ENCODE measurements at places on chromosomes 7 and 10. TPM values are rescaled to one million over a fixed set of nuclear protein-coding genes. Genes with fewer than 3 reads are reported as not detected.

DNA sequence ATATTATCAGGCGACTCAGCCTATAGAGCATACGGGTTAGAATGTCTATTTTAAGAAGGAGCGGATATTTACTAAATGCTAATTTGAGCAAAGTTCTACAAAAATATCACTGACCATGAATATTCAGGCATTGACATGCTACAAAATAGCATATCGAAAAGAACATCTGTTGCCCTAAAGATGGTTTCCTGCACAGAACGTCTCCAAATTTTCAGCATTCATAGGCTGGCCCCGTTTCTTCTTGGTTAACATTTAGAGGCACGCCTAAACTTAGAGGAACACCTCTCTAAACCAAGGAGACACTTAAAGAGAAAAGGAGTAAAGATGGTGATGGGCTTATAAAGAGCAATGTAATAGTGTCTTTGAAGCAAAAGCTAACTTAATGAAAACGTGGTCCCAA, 1.3 kb upstream of the MINPP1 start:
- no peak for DNase-seq

Gene PBLD
- 12.5 TPM for total RNA-seq

DNA sequence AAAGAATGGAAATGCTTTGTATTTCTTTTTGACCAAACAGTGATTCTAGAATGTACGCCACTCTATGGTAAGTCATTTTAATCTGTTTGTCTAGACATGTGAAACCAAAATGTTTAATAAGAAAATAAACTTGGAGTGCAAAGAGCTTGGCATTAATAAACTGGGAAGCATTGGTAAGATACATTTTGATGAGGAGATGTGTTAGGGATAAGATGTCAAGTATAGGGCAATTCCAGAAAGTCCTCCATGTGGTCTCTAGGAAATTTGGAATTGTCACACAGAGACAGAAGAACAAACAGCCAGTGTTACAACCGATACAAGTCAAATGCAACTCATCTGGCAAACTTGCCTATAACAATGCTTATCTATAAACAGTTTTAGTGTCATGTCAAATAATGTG, 410.7 kb upstream of the SEMA3A start:
- no peak for DNase-seq

- DNase-seq: no peak
Observed at GRCh38 chr10:9254353-9254752, 1199.9 kb downstream of the GATA3 start.

DNA sequence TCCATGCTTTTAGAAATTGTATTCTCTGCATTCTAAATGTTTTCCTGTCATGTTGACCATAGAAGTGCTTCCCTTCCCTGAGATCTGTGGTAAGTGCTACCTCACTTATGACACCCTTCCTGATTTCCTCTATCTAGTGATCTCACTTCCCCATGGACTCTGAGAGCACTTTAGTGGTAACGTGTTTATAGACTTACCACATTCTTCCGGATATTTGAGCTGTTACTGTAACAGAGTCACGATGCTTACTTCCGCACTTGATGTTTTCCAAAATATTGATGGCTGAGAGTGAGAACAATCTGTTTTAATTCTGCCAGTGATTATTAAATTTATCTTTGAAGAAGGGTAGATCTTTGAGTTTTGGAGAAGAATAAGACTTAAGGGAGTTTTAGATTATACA, 60.1 kb upstream of the NAMPT start:
- no peak for DNase-seq

- no peak for DNase-seq
Observed at GRCh38 chr7:17158261-17158660, 140.2 kb upstream of the AHR start.

DNA sequence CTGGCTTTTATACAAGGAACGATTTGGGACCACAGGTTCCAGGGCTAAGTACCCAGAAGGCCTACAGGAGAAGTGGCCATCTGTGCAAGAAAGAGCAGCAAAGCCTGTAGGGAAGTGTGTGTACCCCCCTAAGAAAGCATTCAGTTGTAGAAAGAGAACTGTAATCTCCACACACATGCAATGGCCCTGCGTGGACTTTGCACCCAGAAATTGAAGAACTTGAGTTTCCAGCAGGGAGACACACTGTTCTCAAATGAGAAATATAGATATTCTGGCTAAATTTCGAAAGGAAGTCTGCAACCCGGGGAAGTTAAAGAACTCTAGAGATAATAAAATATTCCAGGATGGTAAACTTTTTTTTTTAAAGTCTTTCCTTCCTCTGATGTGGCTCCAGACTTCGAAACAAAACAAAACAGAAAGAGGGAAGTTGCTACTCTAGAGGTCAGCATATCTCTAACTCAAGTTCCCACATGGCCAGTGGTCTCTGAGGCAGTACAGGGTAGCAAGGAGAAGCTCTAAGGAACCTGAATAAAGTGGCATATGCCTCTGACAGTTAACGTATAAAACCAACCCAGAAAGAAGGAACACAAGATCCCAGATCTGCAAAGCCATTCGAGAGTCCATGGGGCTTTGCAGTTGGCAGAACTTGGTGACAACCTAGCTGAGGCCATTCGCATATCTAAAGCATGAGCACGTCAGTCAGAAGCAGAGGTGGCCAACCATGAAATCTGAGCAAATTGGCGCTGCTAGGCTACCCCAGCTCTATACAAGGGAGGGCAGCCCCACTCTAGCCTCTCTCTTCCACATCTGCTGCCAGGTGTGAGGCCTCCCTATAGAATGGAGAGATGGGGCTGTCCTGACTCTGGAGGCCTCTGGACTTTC, 56.6 kb downstream of the ELMO1 start:
- no peak for DNase-seq

Gene MET
- total RNA-seq: 15.7 TPM

Gene ZNF804B
- not detected for total RNA-seq

Gene OPTN
- total RNA-seq: 71.2 TPM

GRCh38 chr10:14429043-14429700, 98.4 kb upstream of the FRMD4A start:
- DNase-seq: no peak

DNA sequence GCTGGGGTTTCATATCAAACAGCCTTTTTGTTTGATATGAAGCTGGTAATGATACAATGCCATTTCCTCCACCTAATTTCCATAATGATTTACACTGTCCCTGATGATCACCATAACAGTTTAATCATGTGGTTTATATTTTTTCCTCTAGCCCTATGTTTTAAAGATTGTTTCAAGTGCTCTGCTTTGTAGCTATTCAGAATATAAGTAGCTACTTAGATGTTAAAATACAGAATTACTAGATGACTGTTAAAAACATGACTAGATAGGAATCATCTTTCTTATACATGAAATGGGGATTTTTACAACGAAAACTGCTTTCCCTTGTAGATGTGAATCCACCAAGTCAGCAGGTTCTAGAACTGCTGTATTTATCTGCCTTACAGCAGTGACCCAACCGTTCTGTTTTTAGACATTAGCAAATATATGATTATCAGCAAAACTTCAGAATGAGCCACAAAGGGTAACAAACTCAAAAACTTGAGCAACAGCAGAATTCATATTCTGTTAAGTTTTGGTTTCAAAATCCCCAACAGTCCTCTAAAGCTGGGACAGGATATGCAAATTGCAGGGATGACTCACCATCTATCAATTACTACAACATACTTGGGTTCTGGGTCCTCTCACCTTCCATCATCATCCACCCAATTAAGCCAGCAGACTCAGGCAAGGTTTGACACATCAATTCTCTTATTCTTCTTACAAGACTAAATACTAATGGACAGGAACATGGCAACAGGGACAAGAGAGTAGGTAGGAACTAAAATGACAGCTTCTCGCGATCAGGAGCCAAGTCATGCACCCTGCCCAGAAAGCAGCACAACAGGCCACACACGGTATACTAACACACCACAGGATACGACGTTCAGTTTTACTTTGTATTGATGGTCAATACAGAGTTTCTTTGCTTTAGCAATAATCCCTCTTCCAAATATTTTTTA, 83.9 kb downstream of the PIP4K2A start:
- DNase-seq: no peak

Gene SAP25
- total RNA-seq: 2.8 TPM

Gene AGR3
- total RNA-seq: not detected

- DNase-seq: no peak
Observed at GRCh38 chr7:117603627-117604026, 123.8 kb downstream of the CFTR start.

Data from posterior vena cava (tissue), 2 donors.